ENCODE measurements at places on chromosomes 11 and 22.

GRCh38 chr22:19893363-19893762, 38.7 kb upstream of the GNB1L start:
- H3K4me3 ChIP-seq: no peak overlapping the region
- H3K4me1 ChIP-seq: peaks cover 32% of the 10 kb centered on the region
- no peaks in the 10 kb centered on the region for H3K36me3 ChIP-seq
- DNase-seq: no peak

- no peak overlapping the region for H3K4me3 ChIP-seq
- no peaks in the 10 kb centered on the region for H3K36me3 ChIP-seq
- H3K27ac ChIP-seq: no peak overlapping the region
- H3K27me3 ChIP-seq: peaks cover 1% of the 10 kb centered on the region
Measured at GRCh38 chr11:117449111-117449693, 121.5 kb downstream of the CEP164 start.

DNA sequence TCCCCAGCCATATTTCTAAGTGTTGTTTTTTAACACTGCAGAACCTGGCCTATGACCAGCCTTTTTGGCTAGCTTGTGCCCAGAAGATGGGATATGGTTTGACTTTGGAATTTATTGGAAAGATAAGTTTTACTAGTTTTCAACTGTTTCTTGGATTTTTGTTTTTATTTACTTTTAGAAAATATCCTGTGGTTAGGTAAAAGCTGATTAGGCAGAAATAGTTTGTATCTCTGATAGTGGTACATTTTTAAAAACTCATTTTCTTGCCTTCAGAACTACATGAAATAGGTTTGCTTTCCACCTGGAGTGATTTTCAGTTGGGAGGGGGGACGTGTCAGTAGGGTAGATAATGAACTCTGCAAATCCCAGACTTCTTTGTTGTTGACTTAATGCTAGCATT, 91.3 kb upstream of the RASSF10 start:
- H3K4me1 ChIP-seq: peaks cover 4% of the 10 kb centered on the region
- H3K36me3 ChIP-seq: peaks cover 5% of the 10 kb centered on the region
- H3K4me3 ChIP-seq: no peak overlapping the region
- no peak for DNase-seq

GRCh38 chr11:94630221-94630620, 63.1 kb downstream of the PIWIL4 start:
- H3K4me3 ChIP-seq: no peak overlapping the region
- no peaks in the 10 kb centered on the region for H3K27me3 ChIP-seq
- DNase-seq: no peak

- no peak for DNase-seq
- no peaks in the 10 kb centered on the region for H3K27me3 ChIP-seq
- H3K27ac ChIP-seq: no peak overlapping the region
- H3K4me1 ChIP-seq: no peaks in the 10 kb centered on the region
Measured at GRCh38 chr11:109507331-109507730, 85.3 kb downstream of the C11orf87 start.
